ENCODE measurements at places on chromosomes 1 and 21.

- DNase-seq: no peak
Observed at GRCh38 chr1:231338270-231339128, at the start of gene SPRTN. Gene SPRTN, plus strand, starts transcription at chr1:231338293. Its CDS starts 91 bp downstream, at chr1:231338384.

DNA sequence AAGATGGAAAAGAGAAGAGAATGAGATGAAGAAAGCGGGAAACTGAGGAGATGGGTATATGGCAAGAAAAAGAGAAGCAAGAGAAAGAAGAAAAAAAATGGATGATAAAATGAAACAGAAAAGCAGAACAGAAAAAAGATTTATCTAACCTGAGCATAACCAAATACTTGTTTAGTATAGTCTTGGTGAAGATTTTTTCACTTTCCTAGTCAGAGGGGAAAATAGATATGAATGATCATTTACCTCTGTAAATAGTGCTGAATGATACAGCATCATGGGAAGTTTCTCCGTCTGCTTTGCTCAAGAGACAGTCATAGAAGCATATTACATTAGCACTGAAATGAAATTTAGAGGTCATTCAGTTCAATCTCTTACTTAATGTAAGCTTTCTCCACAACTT is 36.1 kb upstream of the PLPPR4 start:
- no peak for DNase-seq

DNA sequence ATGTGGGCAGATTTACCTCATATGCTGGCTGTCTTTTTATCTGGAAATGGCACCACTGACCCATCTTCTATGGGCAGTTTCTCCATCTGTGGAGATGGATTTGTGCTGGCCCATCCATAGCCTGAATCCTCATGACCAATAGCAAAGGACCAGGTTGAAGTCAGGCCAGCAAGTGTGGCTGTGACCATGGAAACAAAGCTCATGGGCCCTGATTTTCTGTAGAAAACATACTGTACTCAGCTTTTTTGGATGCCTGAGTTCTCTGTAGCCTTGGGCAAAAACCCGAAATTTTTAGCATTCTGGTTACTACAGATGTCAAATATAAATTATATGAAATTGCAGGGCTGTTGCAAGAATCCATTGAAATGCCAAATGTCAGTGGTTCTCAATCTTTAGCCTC is 155.0 kb downstream of the PLXNA2 start:
- DNase-seq: no peak

- DNase-seq: peak; percentile 82
Observed at GRCh38 chr1:208203127-208203847, 40.9 kb downstream of the PLXNA2 start.

- DNase-seq: peak; percentile 61
Observed at GRCh38 chr1:241608379-241609033, 31.7 kb downstream of the CHML start.

DNA sequence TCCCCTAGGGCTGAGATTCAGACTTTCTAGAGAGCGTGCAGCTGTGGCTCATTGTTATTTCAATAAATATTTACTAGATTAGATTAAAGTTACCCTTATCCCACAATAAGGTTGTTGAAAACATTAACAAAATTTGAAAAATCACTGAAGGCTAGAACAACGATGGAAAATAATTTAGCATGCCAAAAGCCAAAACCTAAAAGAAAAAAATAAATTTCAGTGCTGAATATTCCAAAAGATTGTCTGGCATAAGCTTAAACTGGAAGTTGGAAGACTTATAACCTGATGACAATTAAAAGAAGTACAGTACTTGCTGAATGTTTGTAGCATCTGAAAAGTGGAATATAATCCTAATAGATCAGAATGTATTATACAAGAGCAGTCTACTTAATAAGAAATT is 221.3 kb downstream of the USH2A start:
- no peak for DNase-seq

DNA sequence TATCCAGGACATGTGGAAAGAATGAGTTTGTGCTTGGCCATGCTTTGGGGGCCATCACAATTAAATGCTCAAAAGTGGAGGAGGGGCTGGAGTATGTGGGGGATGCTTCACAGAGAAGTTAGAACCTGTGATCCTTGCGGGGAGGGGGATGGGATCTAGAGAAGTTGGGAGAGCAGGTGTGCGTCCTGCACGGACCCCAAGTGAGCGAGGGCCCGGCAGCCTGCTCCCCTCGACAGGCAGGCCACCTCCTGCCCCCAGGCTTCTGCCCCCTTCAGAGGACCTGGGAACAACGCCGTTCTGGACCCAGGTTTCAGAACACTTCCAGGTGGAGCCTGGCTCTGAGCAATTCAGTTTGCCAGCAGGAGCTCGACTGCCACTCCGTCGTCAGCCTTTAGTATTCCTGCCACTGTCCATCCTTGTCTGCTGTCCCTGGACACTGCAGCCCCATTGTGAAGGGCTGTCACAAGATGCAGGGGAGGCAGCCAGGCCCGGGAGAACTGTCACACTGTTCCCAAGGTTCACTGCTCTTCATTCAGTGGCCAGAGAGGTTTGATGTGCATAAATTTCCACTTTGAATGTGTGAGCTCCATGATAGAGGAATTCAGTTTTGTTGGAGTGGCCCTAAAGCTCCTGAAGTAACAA is 112.2 kb downstream of the DHRS3 start:
- no peak for DNase-seq

- peak; percentile 36 for DNase-seq
Observed at GRCh38 chr1:87334351-87335174, 5.9 kb downstream of the LMO4 start.

- no peak for DNase-seq
Observed at GRCh38 chr1:65103807-65104206, 44.2 kb upstream of the AK4 start.

- DNase-seq: no peak
Observed at GRCh38 chr21:44524414-44525371, 15.3 kb downstream of the KRTAP10-1 start.

DNA sequence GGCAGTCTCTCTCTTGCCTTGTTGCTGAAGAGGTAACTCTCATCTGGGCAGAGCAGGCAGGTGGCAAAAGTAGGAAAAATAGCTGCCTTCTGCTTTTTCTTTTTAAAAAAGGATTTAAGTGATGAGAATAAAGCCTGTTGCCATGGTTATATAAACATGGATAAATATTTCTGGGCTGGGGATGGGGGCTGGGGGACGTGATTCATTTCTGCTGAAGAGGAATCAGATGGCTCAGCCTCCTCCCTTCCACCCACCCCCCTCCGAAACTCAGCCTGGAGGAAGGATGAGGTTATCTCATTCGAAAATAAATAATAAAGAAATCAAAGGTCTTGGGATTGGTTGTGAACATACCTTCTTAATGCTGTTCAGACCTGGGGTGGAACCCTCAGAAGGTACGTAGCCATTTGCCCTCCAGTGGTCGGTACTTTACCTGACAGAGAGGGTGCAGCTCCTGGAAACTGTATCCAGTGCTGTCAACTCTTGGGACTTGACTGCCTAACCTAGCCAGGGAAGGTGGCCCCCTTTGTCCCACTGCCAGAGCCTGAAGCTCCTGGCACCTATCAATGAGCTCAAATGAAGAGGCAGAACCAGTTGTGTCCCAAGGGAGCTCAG is 3.8 kb upstream of the INKA2 start:
- no peak for DNase-seq

GRCh38 chr1:200090252-200091159 is 63.0 kb downstream of the NR5A2 start:
- peak; percentile 16 for DNase-seq

DNA sequence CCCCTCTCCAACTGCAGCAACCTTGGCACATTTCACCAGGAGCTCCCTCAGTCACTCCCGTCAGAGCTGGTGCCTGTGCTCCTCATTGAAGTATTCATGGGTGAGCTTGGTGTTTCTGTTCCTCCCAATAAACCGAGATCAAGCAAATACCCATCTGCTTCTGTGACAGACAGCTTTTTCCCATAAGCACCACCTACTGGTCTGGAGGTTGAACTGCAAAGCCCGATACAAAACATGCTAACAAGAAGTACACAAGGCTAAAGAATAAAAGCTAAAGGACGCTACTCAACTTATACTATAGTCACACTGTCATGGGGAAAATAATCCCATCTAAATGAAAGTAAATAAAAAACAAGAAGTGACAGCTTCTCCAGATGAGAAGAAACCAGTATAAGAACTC is 111.9 kb upstream of the C21orf91 start:
- no peak for DNase-seq

DNA sequence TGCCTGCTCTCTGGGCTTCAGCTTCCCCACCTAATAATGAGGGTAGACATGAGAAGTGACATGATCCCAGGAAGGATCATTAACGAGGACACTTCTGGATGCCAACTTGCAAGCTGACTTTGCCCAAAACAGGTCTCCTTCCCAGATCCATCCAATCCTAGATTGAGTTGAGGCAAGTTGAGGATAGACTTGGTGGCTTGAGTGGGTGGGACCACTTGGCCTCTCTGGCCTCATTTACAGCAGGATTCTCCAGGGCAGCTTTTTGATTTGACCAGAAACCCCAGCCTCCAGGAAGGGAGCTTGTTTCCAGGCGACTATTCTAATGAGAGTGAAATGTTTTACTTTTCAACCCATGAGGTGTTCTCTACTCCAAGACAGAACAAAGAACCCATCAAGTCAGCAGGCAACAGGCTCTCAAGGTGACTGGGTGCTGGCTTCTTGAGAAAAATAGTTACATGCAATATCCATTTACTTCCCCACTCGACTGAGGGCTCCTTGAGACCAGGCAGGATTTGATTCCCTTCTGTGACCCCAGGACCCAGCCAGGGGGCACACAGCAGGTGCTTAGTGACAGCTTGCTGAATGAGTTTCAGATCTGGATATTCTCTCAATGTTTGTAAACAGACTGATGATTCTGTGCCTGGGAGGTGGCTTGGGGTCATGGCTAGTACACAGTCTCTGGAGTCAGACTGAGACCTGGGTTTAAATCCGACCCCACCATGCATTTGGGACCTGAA is 128.2 kb downstream of the DMRTB1 start:
- no peak for DNase-seq

GRCh38 chr1:5119366-5120234 is 465.2 kb downstream of the AJAP1 start:
- no peak for DNase-seq

DNA sequence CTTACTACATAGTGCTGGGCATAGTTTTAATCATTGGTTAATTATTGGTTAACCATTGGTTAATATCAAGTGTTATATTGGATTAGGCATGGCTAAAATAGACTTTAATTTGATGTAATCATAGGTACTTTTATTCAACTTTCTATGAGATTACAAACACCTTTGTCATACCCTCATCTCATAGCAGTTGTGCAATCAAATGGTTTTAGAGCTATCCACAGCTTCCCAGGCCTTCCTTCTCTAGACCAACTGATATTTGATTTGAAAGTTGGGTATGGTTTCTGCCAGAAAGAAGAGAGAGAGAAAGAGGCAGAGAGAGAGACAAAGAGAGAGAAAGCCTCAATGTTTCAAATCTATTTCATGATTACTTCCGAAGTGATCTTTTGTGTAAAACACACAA is 9.6 kb upstream of the RGS1 start:
- no peak for DNase-seq

All from Daoy (cell line).